Stimulated activated CD4-positive, alpha-beta T cell treated with anti-CD3 and anti-CD28 coated beads, Interleukin-1b, Interleukin-23, amount 100 ng/mL, for 24 hours (primary cell): ENCODE measurements at places on chromosomes 4 and X.

DNA sequence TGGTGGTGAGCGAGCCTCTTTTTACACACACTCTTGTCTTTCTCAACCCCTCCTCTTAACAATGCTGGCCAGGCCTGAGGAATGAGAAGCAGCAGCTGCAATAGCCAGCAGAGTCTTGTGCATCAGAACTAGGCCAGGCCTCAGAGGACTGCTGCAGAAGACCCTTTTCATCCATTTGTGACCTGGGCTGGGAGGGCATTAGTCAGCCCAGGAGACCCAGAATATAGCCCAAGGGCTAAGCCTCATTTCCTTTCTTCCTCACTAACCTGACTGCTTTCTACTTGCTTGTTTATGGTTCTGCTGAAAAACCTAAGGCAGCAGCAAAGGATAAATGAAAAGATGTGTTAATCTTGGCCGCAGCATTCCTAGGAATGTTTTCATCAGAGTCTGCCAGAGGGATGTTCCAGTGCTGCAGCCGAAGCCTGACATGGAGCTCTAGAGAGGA, 254.7 kb upstream of the AR start:
- no peak for DNase-seq

DNA sequence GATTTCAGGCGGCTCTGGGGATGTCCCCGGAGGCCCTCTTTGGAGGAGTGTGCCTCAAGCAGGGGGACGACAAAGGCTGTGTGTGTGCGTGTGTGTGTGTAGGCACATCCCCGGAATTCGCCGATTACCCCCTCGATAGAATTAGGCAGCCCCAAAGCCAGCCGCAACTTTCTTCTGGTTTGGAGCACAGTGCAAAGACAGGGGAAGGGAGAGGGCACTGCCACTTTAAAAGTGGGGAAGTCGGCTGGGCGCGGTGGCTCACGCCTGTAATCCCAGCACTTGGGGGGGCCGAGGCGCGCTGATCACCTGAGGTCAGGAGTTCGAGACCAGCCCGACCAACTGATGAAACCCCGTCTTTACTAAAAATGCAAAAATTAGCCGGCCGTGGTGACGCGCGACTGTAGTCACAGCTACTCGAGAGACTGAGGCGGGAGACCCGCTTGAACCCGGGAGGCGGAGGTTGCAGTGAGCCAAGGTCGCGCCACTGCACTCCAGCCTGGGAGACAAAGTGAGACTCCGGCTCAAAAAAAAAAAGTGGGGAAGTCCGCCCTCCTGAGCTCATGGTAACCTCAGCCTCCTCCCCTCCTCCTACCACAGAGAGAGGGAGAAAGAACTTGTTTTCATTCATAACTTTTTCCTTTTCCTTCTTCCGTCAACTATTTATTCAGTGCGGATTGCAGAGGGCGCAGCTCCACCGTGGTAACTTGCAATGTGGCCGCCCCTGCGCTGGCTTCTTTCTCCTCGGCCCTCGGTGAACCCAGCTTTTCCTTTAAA, 2.4 kb downstream of the SPRY1 start:
- DNase-seq: no peak

- no peak for DNase-seq
Measured at GRCh38 chr4:7369511-7369910, 65.2 kb downstream of the PSAPL1 start.

DNA sequence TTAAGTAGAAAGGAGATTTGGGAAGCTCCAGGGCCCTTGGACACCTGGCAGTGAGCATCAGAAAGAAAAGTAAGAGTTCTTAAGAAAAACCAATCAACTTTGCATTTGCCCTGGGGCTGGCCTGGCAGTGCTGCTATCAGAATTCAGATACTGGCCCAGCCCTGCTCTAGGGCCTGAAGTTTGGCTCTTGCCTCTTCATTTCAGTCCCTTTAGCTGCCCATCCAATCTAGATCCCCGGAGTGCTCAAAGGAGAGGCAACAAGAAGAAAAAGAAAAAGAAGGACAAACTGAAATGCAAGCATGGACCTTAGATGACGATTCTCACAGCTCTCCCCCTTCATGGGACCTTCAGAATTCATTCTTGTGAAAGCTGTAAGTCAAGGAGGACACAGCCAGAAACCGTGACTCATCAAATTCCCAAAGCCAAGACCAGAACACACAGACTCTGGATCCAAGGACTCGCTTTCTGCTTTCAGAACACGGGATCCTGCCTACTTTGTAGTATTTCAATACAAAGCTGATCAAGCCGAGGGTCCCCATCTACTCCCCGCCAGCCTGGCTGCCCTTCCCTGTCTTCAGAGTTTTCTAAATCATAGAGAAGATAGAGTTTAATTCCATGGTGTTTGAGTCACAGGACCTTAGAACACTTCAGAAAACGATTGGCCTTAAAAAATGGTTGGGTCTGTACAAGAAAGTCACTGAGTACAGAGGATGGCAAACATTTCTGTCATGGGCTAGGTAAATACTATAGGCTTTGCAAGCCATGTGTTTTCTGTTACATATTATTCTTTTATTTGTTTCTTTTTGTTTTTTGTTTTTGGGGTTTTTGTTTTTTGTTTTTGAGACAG, 103.7 kb downstream of the RBM47 start:
- no peak for DNase-seq

DNA sequence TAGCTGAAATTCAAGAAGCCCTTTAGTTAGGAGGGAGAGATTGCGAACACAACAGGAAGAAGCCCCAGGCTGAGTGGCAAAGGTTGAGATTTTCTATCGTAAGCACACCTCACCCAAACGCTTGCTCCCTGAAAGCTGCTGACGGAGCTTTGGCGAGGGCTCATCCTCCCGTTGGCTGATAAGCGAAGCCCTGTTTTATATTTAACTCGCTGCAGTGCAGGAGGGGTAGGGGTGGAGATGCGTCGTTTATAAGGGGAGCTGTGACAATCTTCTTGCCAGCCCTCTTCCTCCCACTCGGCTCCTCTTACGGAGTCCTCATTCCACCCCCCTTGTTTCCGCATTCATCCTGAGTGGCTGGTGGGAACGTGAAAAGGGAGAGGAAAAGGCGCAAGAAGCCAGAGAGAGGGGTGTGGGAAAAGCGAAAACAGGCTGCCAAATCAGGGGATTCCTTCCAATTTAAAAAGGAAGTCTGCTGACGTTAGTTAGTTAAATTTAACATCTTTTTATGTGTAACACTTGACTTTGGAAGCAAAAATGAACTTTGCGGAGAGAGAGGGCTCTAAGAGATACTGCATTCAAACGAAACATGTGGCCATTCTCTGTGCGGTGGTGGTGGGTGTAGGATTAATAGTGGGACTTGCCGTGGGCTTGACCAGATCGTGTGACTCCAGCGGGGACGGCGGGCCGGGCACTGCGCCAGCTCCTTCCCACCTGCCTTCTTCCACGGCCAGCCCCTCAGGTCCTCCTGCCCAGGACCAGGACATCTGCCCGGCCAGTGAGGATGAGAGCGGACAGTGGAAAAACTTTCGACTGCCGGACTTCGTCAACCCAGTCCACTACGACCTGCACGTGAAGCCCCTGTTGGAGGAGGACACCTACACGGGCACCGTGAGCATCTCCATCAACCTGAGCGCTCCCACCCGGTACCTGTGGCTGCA, at the start of gene ENPEP:
TSS of gene ENPEP (plus strand) at position 275 of the 938 bp plus-strand sequence. CDS start at position 535, 260 bp downstream.
- DNase-seq: no peak

DNA sequence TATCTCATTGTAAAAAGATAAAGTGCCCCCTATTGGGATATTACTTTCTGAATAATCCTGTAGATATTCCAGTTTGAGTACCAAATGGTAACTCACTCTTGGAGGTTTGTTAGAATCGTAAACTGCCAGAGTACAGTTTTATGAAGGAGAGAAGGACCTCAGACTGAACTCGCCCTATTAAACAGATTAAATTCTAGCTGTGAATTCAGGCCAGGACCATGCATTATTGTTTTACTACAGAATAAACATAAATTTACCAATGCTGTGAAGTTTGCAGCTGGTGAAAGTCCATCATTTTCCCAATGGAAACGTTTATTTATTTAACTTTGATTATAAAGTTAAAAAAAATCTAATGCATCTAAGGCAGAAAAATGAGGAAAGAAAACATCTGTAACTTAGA, 20.2 kb upstream of the PRDM5 start:
- no peak for DNase-seq

DNA sequence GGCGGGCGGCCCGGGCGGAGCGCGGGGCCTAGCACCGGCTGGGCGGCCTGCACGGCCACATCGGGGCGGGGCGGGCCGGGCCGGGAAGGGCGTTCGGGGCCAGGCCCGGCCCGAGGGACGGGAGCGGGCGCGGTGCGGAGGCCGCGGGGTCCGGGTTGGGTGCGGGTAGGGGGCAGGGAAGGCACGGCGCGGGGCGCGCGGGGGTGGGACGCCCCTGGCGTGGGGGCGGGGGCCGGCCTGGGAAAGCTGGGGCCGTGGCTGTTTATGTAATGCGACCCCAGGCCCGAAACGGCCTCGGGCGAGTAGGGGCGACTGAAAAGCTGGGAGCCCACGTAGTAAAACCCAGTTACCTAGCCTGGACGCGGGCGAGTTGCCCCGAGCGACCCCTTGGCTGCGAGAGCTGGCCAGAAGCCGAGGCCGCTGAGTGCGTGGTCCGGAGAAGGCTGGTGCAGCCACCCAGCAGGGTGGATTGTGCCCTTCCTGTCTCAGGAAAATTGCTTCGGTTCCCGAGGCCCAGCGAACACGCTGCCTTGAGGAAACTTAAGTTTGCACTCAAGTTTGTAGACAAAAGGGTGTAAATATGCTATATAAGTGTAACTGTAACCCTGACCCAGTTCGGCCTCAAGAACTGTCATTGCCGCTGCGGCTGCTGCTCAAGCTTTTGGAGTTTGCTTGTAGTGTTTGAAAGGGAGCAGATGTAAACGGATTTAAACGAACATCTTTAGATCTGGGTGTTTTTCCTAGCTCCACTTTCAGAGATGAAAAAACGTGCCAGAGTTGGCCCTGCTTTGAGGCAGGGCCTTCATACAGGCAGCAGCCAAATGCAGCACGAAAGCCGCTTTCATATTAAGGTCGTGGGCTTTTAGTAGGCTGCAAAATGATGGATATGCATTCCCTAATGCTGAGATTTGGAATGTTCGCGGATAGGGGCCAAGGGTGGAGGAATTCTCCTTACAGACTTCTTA, 674 bp downstream of the SEC24B start:
- no peak for DNase-seq
